ENCODE measurements at places on chromosomes 4 and X.

- no peak for DNase-seq
These were observed 111.1 kb downstream of the SLC4A4 start for GRCh38 chr4:71449878-71450277.

DNA sequence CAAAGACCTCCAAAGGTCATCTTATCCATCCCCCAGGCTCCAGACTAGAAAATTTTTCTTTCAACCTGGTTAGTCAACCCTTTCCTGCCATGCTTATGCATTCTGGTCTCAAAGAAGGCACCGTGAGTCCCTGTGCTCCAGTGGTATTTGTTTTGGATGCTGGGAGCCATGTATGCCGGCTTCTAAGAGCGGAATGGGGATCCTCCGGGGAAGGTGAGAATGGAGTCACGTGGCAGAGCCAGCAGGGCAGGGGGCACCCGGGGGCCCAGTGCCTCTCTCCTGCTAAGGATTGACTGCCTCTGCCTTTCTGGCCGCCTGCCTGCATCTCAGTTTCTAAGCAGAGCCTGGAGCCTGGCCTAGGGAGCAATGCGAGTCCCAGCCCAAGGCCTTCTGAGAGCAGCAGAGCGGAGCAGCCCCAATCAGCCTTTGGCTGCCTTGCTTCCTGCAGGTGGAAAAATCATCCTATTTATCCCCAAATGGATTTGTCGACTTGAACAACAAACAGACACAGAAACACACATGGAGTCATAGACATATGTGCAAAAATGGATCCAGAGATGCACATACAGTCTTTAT is 141.0 kb downstream of the PJA1 start:
- DNase-seq, result no peak

- DNase-seq, result no peak
These were observed 654 bp upstream of the STS start for GRCh38 chrX:7146703-7147412.

GRCh38 chr4:53557669-53558064 is 33.6 kb downstream of the LNX1 start:
- no peak for DNase-seq

DNA sequence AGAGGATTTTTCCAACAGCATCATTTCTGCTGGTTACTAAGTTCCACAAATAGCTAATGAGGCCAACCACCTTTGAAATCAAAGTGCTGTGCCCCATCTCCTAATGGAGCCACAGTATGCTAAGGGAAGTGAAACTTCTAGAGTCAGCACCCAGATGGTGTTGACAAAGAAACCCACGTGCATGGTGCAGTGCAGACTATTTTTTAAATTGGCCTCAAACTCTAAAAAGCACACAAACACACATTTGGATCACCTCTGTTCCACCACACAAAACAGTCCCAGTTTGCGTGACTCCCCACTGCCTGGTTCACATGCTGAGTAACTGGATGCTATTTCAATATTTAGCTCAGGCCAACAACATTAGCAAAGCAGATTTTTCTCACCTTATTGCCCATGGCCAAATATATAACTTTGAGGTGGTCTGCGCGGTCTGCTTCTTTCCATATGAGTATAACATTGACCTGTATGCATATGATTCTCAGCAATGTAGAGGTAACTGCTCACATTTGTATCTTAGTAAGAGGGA is 69.9 kb downstream of the AMELX start:
- DNase-seq, result no peak

DNA sequence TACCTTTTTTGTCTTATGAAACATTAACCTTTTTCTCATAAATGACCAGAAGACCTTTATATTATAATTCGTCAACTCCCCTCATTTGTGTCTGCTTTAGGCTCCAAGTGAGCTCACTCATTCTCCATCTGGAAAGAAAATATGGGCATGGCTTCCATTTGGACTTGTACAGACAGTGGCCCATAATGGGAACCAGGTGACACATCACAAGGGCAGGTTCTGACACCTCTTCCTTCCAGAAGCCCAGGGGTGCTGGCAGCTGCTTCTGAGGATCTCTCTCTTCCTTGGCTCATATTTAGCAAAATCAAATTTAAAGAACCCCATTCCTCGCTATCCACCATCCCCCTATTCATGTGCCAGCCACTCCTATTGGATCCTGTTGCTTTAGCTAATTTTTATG is 69.6 kb downstream of the CD38 start:
- no peak for DNase-seq

- DNase-seq, result no peak
These were observed 22.4 kb downstream of the SH3TC1 start for GRCh38 chr4:8221476-8221875.

All from stimulated activated CD4-positive, alpha-beta T cell treated with anti-CD3 and anti-CD28 coated beads, Interleukin-1b, Interleukin-23, amount 100 ng/mL, for 1 hour (primary cell).